ENCODE measurements at places on chromosomes 2 and 18. TPM values are rescaled to one million over a fixed set of nuclear protein-coding genes. Genes with fewer than 3 reads are reported as not detected.

The CXCR1 gene
- total RNA-seq = under 0.01 TPM

The DAW1 gene
- 1.2 TPM for total RNA-seq

The GPR45 gene
- 0.82 TPM for total RNA-seq

The ANKRD44 gene
- total RNA-seq = 101 TPM

The HOXD10 gene
- not detected for total RNA-seq

The XIRP2 gene
- total RNA-seq = 0.41 TPM

The B3GNT7 gene
- 0.82 TPM for total RNA-seq
